ENCODE measurements at places on chromosomes 16 and 17.

DNA sequence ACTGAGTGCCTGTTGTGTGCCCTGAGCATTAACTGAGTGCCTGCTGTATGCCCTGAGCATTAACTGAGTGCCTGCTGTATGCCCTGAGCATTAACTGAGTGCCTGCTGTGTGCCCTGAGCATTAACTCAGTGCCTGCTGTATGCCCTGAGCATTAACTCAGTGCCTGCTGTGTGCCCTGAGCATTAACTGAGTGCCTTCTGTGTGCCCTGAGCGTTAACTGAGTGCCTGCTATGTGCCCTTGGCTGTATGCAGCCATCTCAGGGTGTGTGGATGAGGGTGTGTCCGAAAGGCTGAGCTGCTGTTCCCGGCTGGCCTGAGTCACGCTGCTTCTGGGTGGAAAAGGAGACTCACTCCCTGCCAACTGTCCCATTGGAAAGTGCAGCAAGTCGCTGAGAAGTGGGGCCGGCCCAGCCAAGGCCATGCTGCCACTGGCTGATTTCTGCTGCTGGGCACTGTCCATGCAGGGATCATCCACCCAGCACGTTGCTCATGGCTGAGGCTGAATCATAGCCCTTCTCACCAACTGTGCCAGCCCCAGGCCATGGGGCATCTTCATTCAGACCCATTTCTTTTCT is 113.8 kb downstream of the OR1D5 start:
- DNase-seq, result no peak

GRCh38 chr16:49524216-49524946 is 150.8 kb downstream of the C16orf78 start:
- DNase-seq, result no peak

DNA sequence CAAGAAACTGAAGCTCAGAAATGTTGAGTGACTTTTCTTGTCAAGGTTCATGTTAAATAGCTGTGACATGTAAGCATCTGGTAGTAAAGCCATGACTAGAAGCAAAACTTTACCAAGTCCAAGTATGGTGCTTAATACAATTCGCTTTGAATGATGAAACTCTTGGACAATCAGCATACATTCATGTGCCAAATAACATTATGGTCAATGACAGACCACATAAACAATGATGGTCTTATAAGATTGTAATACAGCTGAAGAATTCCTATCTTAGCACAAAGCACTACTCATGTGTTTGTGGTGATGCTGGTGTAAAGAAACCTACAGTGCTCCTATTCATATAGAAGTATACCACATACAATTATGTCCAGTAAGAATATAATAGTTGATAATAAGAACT is 97.1 kb upstream of the RPRML start:
- no peak for DNase-seq

DNA sequence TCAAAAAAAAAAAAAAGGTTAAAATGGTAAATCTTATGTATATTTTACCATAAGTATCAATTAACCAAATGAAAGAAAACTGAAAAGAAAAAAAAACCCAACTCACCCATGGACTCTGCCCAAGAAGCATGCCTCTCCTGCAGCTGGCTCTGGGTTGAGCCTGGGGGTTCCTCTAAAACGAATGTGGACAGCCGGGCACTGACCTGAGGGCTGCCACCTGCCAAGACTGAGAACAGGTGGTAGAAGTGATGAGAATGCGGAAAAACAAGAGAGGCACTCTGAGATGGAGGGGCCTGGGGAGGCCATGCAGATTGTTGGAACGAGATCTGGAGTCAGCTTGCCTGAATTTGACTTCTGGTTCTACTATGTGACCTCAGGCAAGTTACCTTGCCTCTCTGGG is 85.5 kb upstream of the MSI2 start:
- no peak for DNase-seq

- DNase-seq, result no peak
These were observed 27.2 kb downstream of the LLGL2 start for GRCh38 chr17:75552425-75553294.

DNA sequence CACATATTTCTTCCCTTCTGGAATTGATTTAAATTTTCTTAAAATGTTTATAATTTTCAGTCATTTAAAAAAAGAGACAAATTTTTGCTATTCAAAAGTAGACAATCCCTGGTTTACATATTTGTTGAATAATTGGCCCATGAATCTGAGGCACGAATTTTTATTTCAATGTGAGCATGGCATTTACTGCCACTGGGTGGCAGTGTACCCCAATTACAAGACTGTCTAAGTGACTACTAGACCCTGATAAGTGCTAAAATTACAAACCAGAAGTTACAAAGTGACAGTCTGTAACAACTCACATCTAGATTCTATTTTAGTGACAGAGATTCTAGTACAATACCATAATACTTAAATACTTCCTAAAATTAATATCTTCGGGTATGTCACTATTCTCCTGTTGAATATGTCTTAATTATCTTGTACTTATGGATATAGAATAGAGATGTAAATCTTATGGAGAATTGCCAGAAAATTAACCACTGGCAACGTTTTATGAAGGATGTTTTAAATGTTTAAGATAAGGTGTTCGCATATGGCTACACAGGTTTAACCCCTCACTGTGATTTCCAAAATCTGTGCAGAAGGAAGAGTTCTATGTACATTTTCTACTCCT is 235.8 kb downstream of the MAP2K4 start:
- DNase-seq, result no peak

DNA sequence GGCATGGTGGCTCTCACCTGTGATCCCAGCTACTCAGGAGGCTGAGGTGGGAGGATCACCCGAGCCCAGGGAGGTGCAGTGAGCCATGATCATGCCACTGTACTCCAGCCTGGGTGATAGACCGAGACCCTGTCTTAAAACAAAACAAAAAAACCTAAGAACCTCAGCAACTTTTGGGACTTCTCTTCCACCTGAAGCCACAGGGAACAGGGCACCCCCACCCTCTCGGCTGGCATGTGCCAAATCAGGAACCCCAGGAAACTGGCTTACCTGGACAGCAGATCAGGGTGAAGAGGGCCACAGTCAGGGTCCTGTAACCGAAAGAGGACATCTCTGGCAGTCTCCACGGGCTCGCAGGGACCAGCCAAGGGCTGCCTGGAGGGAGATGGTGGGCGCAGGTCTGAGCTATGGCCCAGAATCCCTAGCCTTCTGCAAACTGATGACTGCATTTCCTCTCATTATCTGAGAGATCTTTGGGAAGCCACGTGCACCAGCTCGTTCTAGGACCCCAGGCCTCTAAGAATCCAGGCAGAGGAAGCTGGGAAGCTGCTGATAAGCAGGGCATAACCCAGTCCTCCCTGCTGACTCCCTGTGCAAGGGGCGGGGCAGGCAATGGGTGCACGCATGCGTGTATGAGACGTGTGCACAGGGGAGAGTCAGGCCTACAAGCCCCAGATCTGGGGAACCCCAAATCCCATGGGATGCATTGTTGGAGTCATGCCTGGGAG is 8.4 kb downstream of the PRR29 start:
- no peak for DNase-seq

- no peak for DNase-seq
These were observed 5.7 kb downstream of the FN3K start for GRCh38 chr17:82740906-82741759.

- DNase-seq, result no peak
These were observed 21.3 kb downstream of the CIBAR2 start for GRCh38 chr16:85090873-85091521.

DNA sequence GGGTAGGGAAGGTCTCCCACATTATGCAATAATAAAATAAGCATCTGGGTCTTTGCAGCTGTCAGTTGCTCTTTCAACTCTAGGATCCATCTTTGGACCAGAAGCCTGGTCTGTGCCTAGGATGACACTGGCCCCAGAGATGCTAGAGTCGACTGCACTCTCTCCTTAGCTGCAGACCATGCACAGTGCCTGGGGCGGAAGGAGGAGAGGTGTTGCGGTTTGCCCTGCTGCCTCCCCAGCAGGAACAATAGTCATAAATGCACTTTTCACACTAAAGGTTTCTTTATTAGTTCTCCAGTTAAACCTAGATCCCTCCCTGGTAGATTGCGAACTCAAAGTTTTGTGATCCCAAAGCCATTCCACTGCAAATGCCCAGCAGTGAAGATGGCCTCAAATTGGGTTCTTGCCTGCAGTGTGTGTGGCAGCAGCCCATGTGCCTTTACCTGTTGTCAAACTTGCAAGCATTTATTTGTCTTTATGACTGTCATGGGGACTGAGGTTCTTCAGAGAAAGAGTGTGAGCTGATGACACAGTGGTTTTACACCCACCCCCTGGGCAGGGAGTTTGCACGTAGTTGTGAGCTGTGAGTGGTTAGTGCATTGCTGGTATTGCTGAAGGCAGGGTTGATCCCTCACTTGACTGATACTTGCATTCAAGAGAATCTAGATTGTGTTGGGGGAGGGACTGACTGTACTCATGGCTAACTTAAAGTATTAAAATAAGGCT is 10.3 kb downstream of the ATXN1L start:
- DNase-seq, result no peak

DNA sequence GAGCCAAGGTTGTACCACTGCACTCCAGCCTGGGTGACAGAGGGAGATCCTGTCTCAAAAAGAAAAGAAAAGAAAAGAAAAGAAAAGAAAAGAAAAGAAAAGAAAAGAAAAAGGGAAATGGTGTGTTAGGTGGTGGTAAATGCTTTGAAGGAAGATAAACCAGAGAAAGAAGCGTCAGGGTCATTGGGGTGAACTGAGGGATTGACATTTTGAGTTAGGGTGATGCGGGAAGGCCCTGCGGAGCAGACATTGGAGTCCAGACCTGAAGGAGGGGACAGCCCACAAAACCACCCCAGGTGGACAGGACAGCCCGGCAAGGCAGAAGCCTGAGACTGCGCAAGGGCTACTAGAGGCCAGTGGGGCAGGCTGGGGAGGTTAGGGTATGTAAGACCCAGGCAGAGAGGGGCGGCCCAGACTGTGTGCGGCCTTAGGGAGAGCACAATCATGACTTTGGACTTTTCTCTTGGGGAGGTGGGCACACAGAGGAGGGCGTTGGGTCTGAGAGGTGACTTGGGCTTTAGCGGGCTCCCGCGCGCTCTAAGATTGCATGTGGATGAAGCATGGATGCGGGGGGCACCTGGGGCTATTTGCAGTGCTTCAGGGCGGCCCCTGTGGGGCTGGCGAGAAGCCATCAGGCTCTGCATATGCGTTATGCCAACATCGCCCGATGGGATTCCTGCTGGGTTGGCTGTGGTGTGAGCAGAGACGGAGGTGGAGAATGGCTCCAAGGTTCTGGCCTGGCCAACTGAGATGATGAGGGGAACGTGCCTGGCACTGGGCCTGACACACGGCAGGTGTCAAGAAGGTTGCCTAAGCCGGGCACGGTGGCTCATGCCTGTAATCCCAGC is 3.3 kb upstream of the GAA start:
- DNase-seq, result no peak

- no peak for DNase-seq
These were observed 164.7 kb downstream of the ABCA8 start for GRCh38 chr17:68790492-68790891.

GRCh38 chr16:67021321-67021720 is 7.6 kb upstream of the CBFB start:
- no peak for DNase-seq

Data from stimulated activated CD4-positive, alpha-beta T cell treated with anti-CD3 and anti-CD28 coated beads, TNF-alpha, amount 100 ng/mL, for 1 hour (primary cell).